ENCODE measurements at places on chromosomes 1 and 21. TPM values are rescaled to one million over a fixed set of nuclear protein-coding genes. Genes with fewer than 3 reads are reported as not detected.

- H3K36me3 ChIP-seq = peaks cover 2% of the 10 kb centered on the region
- no peak overlapping the region for H3K27ac ChIP-seq
- H3K4me1 ChIP-seq = no peaks in the 10 kb centered on the region
- no peak for DNase-seq
Observed at GRCh38 chr21:46180778-46181391, 3.4 kb downstream of the SPATC1L start.

DNA sequence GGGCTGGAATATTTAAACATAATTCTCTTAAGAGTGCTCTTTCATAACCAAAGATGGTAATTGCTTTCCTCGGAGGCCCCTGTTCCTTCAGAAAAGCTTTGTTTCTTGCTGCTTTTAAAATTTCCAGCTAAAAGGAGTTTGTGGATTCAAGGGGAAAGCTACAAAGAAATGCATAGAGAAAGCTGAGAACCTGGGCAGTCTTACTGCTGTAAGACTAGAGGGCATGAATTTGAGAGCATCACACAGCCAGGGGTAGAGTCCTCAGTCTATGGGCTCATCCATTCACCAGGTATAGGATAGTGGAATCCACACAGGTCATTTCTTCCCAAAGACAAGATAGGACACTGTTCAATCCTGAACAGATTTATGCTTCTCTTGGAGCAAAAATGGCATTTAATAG lies 186.3 kb upstream of the PLD5 start:
- DNase-seq = no peak
- no peak overlapping the region for H3K4me3 ChIP-seq
- no peaks in the 10 kb centered on the region for H3K36me3 ChIP-seq
- H3K27ac ChIP-seq = no peak overlapping the region

DNA sequence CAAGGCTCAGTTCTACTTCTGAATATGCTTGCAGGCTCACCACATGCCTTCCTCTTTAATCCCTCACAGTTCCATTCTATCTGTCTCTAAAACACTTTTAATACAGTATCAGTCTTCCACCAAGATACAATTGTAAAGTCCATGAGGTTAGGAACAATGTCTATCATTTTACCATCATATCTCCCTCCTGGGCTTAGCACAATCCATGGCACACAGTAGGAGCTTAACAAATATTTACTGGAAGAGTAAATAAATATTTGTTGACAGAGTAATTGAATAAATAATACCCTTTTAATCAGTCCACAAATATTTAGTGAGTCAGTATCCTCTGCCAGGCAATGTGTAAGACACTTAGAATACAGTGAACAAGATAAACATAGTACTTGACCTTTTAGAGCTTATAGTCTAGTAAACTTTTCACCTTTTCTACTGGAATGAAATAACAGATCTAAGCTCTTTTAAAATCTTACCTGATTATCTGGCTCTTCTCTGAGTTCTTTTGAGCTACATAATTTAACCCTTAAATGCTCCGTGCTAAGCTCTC lies 12.7 kb upstream of the GADD45A start:
- peaks cover 36% of the 10 kb centered on the region for H3K27me3 ChIP-seq
- H3K27ac ChIP-seq = no peak overlapping the region
- H3K4me3 ChIP-seq = no peak overlapping the region
- H3K36me3 ChIP-seq = peaks cover 2% of the 10 kb centered on the region
- peaks cover 26% of the 10 kb centered on the region for H3K4me1 ChIP-seq

DNA sequence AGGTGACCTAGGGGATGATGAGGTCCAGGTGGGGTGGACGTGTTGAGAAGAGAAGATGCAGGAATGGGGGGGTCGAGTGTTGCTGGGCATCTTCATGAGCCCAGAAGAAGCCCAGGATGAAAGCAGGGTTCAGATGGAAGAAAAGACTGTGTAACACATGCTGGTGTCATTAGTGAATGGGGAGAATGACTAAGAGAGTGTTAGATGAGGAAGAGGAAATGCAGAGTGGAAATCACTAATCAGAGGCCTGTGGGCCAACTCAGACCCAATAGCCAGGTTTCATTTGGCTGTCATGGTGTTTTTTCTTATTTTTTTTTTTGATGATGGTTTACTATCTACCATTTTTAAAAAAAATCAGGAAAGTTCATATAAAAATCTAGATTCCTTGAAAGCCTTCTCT lies 180.8 kb upstream of the CAMK1G start:
- H3K27ac ChIP-seq = no peak overlapping the region
- H3K4me3 ChIP-seq = no peak overlapping the region
- peaks cover 5% of the 10 kb centered on the region for H3K27me3 ChIP-seq
- H3K4me1 ChIP-seq = no peaks in the 10 kb centered on the region

GRCh38 chr1:27539901-27540861 lies 50.2 kb upstream of the WASF2 start:
- H3K4me3 ChIP-seq = no peak overlapping the region
- peaks cover 5% of the 10 kb centered on the region for H3K4me1 ChIP-seq
- H3K27ac ChIP-seq = no peak overlapping the region
- DNase-seq = no peak

- H3K36me3 ChIP-seq = peaks cover 23% of the 10 kb centered on the region
- H3K4me1 ChIP-seq = peaks cover 16% of the 10 kb centered on the region
- no peak overlapping the region for H3K27ac ChIP-seq
- H3K27me3 ChIP-seq = no peaks in the 10 kb centered on the region
- H3K4me3 ChIP-seq = no peak overlapping the region
Observed at GRCh38 chr1:28755701-28756100, 19.0 kb downstream of the YTHDF2 start.

- no peak overlapping the region for H3K4me3 ChIP-seq
- no peak for DNase-seq
- H3K4me1 ChIP-seq = peaks cover 9% of the 10 kb centered on the region
- H3K27me3 ChIP-seq = no peaks in the 10 kb centered on the region
- H3K36me3 ChIP-seq = peaks cover 21% of the 10 kb centered on the region
Observed at GRCh38 chr1:186404454-186405051, 28.9 kb downstream of the ODR4 start.

- H3K27ac ChIP-seq = no peak overlapping the region
- no peak overlapping the region for H3K4me3 ChIP-seq
- DNase-seq = no peak
- H3K36me3 ChIP-seq = no peaks in the 10 kb centered on the region
Observed at GRCh38 chr1:201298396-201299381, 15.4 kb downstream of the PKP1 start.

DNA sequence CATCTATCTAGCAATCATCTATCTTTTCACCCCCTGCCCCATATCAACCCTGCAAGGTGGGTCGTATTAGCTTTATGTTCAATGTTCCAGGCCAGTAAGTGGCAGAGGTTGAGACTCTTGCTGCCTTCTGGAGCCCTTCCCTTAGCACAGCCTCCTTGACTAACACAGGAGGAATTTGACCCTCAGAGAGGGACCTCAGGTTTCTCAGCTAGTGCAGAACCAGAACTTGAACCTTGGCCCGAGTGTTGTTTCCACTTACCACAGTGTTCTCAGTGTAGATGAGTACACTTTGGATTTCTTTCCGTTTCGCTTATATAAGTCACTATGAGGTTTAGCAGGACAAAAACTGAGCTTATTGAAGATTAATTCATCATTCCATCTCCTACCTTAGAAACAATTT lies 11.1 kb upstream of the ATF3 start:
- no peak for DNase-seq
- peaks cover 3% of the 10 kb centered on the region for H3K36me3 ChIP-seq
- H3K4me1 ChIP-seq = peaks cover 39% of the 10 kb centered on the region

DNA sequence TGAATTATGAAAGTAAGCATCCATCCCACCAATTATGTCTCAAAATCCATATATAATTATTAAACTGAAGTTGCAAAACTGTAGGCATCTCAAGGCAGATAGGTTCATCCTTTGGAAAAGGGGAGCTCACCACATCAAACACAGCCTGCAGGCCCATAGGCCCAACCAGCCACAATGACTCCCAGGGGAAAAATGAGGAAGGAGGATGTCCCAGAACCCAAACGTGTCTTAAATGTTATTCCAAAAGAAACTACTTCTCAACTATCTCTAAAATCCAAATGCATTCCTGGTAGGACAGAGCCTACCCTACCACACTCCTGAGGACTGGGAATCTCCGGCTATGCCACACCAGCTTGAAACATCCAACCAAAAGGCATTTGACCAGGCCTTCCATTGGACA lies 12.8 kb downstream of the TIAM1 start:
- peaks cover 70% of the 10 kb centered on the region for H3K4me1 ChIP-seq
- peaks cover 71% of the 10 kb centered on the region for H3K36me3 ChIP-seq
- no peak overlapping the region for H3K4me3 ChIP-seq
- no peak for DNase-seq

DNA sequence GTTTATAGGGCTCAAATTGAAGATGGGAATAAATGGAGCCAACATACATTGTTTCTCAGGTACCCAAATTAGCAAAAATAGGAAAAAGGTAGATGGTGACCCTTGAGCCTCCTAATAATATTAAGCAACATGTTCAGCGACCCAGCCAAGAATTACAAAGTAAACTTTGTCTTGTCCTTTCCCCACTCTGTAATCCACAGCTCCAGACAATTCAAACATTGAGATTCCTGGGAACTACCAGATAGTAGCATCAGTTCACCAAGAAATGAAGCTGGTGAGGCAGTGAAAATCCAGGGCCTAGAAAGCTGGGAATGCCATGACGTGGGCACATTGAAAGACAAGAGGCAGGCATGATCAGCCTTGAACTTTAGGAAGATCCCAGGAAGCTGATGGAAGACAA lies 11.7 kb downstream of the HAO2 start:
- H3K4me1 ChIP-seq = no peaks in the 10 kb centered on the region
- no peaks in the 10 kb centered on the region for H3K36me3 ChIP-seq
- H3K27me3 ChIP-seq = peaks cover 2% of the 10 kb centered on the region
- no peak for DNase-seq

- peaks cover 4% of the 10 kb centered on the region for H3K36me3 ChIP-seq
- no peak overlapping the region for H3K4me3 ChIP-seq
- no peak for DNase-seq
- peaks cover 4% of the 10 kb centered on the region for H3K27me3 ChIP-seq
- peaks cover 44% of the 10 kb centered on the region for H3K4me1 ChIP-seq
- H3K27ac ChIP-seq = no peak overlapping the region
Observed at GRCh38 chr1:168531615-168532345, 12.0 kb downstream of the XCL2 start.

DNA sequence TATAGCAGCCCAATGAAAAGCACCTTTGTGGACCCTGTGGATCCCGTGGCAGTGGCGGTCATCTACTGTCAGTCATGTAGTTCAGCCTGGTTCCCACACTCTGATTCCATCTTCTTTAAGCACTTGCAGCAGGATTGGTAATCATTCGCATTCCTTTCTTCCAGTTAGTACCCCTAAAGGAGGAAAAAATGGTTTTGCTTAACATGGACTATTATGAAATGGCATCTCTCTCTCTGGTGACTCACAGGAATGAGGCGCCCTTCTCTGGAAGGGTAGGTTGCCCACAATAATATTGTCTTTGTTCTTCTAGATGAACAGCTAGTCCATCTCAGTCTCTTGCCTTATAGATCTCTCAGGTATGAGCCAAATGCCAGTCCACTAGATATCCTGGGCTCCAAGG lies 127.9 kb upstream of the MROH9 start:
- DNase-seq = no peak
- H3K27me3 ChIP-seq = no peaks in the 10 kb centered on the region
- no peaks in the 10 kb centered on the region for H3K4me1 ChIP-seq
- H3K27ac ChIP-seq = no peak overlapping the region
- H3K4me3 ChIP-seq = no peak overlapping the region

GRCh38 chr1:203512848-203513584 lies 19.1 kb downstream of the OPTC start:
- no peaks in the 10 kb centered on the region for H3K27me3 ChIP-seq
- DNase-seq = peak; percentile 19
- H3K27ac ChIP-seq = peak overlapping the region; percentile 95
- peaks cover 30% of the 10 kb centered on the region for H3K4me1 ChIP-seq
- peak overlapping the region; percentile 50 for H3K4me3 ChIP-seq

DNA sequence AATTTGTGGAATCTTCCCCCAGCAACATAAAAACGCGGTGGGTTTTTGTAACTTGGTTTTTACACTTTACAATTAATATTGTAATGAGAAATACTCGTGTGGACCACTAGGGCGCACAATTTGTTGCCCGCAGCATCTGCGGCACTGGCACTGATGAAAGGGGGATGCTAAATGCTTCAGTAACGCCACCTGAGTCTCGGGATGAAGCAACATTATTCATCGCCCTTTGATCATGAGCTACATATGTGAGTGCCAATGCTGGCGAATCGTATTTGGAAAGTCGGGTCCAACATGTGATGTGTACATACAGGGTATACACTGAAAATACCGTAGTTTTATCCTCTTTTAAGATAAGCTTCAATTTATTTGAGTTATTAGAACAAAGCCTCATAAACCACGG lies 34.2 kb upstream of the COX20 start:
- peak; percentile 6 for DNase-seq
- peaks cover 8% of the 10 kb centered on the region for H3K4me1 ChIP-seq
- H3K36me3 ChIP-seq = no peaks in the 10 kb centered on the region
- H3K27ac ChIP-seq = no peak overlapping the region

- H3K27ac ChIP-seq = no peak overlapping the region
- DNase-seq = no peak
- no peaks in the 10 kb centered on the region for H3K36me3 ChIP-seq
Observed at GRCh38 chr1:47709872-47710231, 272.0 kb downstream of the FOXD2 start.

GRCh38 chr1:111851552-111851951 lies 95.9 kb downstream of the DDX20 start:
- no peak for DNase-seq
- H3K4me1 ChIP-seq = no peaks in the 10 kb centered on the region
- H3K27ac ChIP-seq = no peak overlapping the region
- H3K36me3 ChIP-seq = no peaks in the 10 kb centered on the region

DNA sequence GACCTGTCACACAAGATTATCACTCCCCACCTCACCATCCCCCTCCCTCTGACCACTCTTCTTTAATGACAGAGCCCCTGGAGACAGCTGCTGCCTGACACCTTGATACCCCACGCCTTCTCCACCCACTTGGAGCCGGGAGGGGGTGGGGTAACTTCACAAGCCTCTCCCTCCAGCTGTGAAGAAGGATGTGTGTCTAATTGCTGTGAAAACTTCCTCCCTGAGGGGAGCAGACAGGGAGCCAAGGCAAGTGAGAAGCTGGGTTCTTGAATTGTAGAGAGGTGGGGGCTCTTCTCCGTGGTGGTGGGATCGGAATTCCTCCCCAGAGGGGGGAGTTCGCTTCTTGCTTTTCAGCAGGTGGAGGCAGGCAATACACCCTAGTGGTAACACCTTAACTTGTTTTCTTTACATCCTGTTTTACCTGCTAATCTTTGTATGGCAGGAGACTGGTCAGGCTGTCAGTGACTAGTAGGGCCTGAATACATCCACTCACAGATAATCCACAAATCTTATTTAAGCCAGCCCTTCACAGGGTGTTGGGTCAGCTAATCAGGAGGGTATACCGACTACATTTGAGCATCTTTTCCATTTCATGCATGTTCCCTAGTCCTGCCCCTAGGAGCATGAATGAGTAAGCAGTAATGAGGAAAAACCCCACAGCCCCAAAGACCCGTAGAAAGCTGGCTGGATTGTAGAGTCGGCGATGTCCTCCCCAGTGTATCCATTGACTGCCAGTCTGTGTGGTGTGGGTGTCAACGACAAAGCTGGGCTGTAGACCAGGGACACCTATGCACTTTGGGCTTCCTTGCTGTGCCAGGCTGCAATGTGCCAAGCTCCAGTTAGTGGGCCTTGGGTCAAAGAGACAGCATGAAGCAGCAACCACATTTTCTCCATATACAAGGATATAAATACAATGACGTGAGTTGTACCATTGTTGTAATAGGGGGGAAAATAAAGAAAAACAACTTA lies 57.3 kb downstream of the NFASC start:
- peaks cover 17% of the 10 kb centered on the region for H3K27me3 ChIP-seq
- H3K36me3 ChIP-seq = no peaks in the 10 kb centered on the region
- H3K4me1 ChIP-seq = no peaks in the 10 kb centered on the region

The HLX gene
- total RNA-seq = 5.1 TPM

The PTP4A2 gene
- total RNA-seq = 390 TPM

The C1QA gene
- not detected for total RNA-seq

The C1orf185 gene
- not detected for total RNA-seq

The KRTAP12-2 gene
- total RNA-seq = not detected

The LCE3E gene
- not detected for total RNA-seq

The SH2D2A gene
- 283 TPM for total RNA-seq

All from activated T-helper 1 cell treated with anti-CD3 and anti-CD28 coated beads, Interleukin-12 subunit alpha, Interleukin-12 subunit beta, Interleukin-2, Interleukin-4 antibody, amounts not matched to agents 30 ng/mL and 10 ng/mL and 1 ng/mL, durations not matched to agents 14 hours and 24 hours and 36 hours (primary cell).